ENCODE measurements at places on chromosomes 12 and 14.

- DNase-seq: peak; percentile 34
Observed at GRCh38 chr12:48119078-48119833, at the start of gene PFKM. Gene PFKM (plus strand): TSS chr12:48119364. CDS start chr12:48122775, 3,411 bp downstream.

- DNase-seq: no peak
Observed at GRCh38 chr14:57464008-57464730, 29.5 kb downstream of the CCDC198 start.

DNA sequence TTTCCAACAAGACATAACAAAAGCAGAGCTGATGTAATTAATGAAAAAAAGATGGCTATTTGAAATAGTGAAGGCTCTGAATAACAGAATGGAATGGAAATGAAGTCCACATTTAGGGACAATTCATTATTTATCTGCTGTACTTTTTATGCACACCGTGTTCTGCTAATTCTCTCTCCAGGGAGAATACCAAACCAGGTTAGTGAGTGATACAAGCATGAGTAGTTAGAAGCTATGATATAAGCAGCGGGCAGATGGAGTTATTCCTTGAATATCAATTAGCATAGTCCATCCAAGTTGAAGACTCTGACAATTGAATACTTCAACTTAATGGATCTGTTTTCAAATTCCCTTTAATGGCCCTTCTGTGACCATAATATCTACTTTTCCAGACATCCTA, 162.1 kb upstream of the TMTC2 start:
- no peak for DNase-seq

DNA sequence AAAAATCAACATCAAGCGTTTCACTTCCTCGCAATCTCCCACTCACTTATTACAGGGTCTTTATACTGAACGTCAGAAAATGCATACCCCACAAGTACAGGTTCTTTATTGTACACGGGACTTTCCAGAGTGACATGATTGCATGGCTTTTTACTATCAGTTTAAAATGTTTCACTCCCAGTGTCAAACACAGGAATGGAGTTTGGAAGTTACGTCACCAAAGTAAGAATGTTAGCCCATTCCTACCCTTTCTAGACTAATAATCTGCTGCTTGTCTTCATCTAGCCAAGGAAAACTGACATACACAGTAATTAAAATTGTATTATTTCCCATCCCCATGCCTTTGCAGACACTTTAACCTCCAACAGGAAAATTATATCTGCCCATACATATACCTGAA, 624.2 kb downstream of the BCL11B start:
- DNase-seq: no peak

DNA sequence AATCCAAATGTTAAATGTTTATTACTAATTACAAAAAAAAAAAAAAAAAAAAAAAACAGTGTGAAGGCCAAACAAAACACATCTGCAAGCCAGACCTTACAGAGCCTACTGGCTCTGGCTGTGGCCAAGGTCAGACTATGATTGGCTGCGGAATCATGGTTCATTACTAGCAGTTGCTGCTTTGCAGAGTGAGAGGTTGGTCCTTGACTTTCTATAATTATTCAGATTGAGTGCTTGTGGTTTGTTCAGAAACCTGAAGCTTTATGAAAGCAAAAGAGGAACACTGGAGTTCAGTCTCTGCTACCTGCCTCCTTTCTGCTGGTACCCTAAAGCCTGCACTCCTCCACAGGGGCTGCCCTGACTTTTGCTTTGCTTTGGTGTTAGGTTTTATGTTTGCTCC, 550.9 kb downstream of the BCL11B start:
- DNase-seq: no peak

DNA sequence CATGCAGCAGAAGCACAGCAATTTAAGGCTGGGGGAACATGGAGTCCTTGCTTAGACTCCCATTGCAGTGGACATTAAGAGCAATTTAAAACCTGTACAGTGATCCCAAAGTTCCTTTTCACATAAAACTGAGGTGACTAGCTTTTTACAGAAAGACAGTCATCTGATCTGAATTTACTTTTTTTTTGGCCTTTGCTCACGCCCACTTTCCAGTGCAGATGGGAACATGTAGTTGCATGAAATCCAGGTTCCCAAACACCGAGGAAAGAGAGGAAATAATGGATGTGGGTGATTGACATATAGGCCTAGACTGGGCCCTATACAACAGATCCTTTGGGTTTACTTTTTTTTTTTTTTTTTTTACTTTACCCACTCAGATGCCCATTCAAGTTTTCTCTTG, 126.4 kb upstream of the PTPRB start:
- DNase-seq: no peak

- DNase-seq: no peak
Observed at GRCh38 chr14:100086361-100086760, 21.1 kb downstream of the EVL start.

- DNase-seq: peak; percentile 73
Observed at GRCh38 chr12:59928416-59928815, 332.6 kb downstream of the SLC16A7 start.
